ENCODE measurements at places on chromosomes 5 and 9. TPM values are rescaled to one million over a fixed set of nuclear protein-coding genes. Genes with fewer than 3 reads are reported as not detected.
A peak's percentile ranks its signal among the peaks of the same experiment; 100 is the strongest.

GRCh38 chr9:652914-653313 lies 188.6 kb upstream of the DMRT1 start:
- H3K4me1 ChIP-seq, result peaks cover 24% of the 10 kb centered on the region
- DNase-seq, result no peak
- H3K4me3 ChIP-seq, result no peak overlapping the region
- no peaks in the 10 kb centered on the region for H3K36me3 ChIP-seq
- H3K27me3 ChIP-seq, result no peaks in the 10 kb centered on the region

DNA sequence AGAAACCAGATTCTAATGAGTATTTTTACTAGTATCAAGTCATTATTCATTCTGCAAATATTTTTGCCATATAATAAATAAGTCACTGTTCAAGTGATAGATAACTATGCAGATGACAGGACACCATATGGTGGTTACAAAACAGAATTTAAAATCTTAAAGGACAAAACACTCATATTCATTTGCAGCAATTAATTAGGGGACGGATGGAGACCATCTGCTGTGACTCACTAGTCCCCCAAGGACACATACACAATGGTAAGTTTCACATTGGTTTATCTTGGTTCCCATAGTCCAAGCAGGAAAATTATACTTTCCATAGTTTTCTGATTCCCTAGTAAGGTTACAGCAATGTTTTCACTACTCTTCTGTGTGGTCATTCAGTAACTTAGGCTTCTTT lies 28.4 kb upstream of the SPATA31C2 start:
- no peak for DNase-seq
- H3K4me3 ChIP-seq, result no peak overlapping the region
- peaks cover 15% of the 10 kb centered on the region for H3K27me3 ChIP-seq
- H3K36me3 ChIP-seq, result no peaks in the 10 kb centered on the region

- no peak overlapping the region for H3K27ac ChIP-seq
- H3K27me3 ChIP-seq, result no peaks in the 10 kb centered on the region
- no peak overlapping the region for H3K4me3 ChIP-seq
- H3K4me1 ChIP-seq, result no peaks in the 10 kb centered on the region
- no peaks in the 10 kb centered on the region for H3K36me3 ChIP-seq
Measured at GRCh38 chr5:93279296-93279963, 301.6 kb downstream of the NR2F1-AS1 start.

DNA sequence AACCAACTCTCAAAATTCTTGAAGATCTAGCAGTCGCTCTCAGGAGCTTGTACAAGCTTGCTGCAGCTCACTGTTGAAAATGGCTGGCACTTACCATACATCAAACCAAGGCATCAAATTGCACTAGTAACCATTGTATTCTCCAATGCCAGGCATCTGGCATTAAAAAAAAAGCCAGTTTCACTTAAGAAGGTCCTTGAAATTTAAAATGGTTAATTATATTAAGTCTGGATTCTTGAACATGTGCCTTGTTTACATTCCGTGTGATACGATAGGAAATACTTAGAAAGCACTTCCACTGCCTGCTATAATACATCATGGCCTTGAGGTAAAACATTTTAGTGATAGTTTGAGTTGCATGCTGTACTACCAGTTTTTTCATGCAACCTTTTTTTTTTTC lies 300.7 kb downstream of the KDM4C start:
- peaks cover 3% of the 10 kb centered on the region for H3K36me3 ChIP-seq
- DNase-seq, result no peak
- no peak overlapping the region for H3K4me3 ChIP-seq
- no peak overlapping the region for H3K27ac ChIP-seq
- no peaks in the 10 kb centered on the region for H3K27me3 ChIP-seq

GRCh38 chr5:67732921-67733320 lies 482.6 kb upstream of the PIK3R1 start:
- no peak for DNase-seq
- no peaks in the 10 kb centered on the region for H3K4me1 ChIP-seq

DNA sequence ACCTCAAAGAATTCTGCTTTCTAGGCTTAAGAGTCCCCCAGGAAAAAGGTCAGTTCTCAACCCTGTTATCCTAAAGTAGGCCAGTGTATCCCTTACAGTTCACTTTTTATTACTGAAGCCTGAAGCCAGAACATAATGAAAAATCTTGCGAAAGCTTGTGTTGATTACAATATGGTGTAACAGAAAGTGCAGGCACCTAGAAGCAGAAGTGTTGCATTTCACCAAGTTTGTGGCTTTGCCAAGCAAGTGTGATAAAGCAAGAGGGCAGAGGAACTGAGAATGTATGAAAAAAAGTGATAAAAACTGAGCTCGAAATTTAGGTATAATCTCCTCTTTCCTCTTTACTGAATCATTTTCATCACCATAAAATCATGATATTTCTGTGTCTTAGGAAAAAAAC lies 26.2 kb downstream of the AGTPBP1 start:
- no peak overlapping the region for H3K27ac ChIP-seq
- H3K4me3 ChIP-seq, result no peak overlapping the region
- no peaks in the 10 kb centered on the region for H3K27me3 ChIP-seq
- DNase-seq, result no peak
- peaks cover 10% of the 10 kb centered on the region for H3K36me3 ChIP-seq

DNA sequence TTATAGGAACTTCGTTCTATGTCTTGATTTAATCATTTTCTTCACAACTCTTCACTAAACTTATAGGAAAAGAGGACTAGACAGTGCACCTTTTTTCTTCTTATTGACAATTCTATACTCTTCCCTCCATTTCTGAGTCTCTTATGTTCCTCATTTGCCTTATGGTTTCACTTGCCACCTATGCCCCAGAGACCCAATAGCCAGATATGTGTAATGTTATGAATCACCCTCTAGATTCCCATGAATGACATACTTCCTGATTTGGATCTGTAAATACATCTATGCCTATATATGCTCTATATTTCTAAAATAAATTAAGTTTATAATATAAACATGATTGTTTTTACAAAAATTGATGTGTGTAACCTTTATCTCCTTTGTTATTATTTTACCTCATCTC lies 514.1 kb upstream of the MEF2C start:
- H3K4me1 ChIP-seq, result no peaks in the 10 kb centered on the region
- no peak for DNase-seq
- H3K4me3 ChIP-seq, result no peak overlapping the region
- no peaks in the 10 kb centered on the region for H3K36me3 ChIP-seq

GRCh38 chr9:127878001-127878651 lies 651 bp upstream of the AK1 start:
- DNase-seq, result no peak
- H3K36me3 ChIP-seq, result peaks cover 2% of the 10 kb centered on the region
- peaks cover 5% of the 10 kb centered on the region for H3K4me1 ChIP-seq
- H3K27ac ChIP-seq, result no peak overlapping the region
- no peak overlapping the region for H3K4me3 ChIP-seq
- no peaks in the 10 kb centered on the region for H3K27me3 ChIP-seq

DNA sequence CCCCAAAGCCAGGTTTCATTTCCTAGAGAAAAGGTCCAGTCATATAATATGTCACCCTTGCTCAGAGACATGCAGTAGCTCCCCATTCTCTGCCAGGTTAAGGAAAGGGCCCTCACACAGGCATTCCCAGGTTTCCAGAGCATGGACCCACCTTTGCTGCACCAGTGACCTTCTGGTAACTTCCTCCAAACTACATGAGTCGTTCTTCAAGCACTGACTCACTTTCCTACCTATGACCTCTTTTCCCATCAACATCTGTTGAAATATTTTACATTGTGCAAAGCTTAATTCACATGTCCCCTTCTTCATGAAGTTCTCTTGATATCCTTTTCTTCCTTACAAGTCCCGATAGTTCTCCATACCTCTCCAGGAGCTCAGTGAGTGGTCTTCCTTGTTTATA lies 25.9 kb downstream of the SH3TC2 start:
- H3K36me3 ChIP-seq, result no peaks in the 10 kb centered on the region
- no peak overlapping the region for H3K4me3 ChIP-seq
- H3K4me1 ChIP-seq, result peaks cover 30% of the 10 kb centered on the region
- DNase-seq, result no peak
- H3K27ac ChIP-seq, result no peak overlapping the region
- H3K27me3 ChIP-seq, result no peaks in the 10 kb centered on the region

- no peak overlapping the region for H3K4me3 ChIP-seq
- H3K27ac ChIP-seq, result no peak overlapping the region
- peaks cover 8% of the 10 kb centered on the region for H3K27me3 ChIP-seq
- H3K4me1 ChIP-seq, result no peaks in the 10 kb centered on the region
- H3K36me3 ChIP-seq, result no peaks in the 10 kb centered on the region
Measured at GRCh38 chr5:71734141-71734540, 15.1 kb downstream of the CARTPT start.

- H3K4me3 ChIP-seq, result no peak overlapping the region
- H3K27ac ChIP-seq, result peak overlapping the region; percentile 2
- peaks cover 60% of the 10 kb centered on the region for H3K27me3 ChIP-seq
Measured at GRCh38 chr5:175795959-175796358, 75.4 kb upstream of the CPLX2 start.

- no peak overlapping the region for H3K27ac ChIP-seq
- H3K4me1 ChIP-seq, result peaks cover 14% of the 10 kb centered on the region
- no peak for DNase-seq
- no peak overlapping the region for H3K4me3 ChIP-seq
- no peaks in the 10 kb centered on the region for H3K36me3 ChIP-seq
Measured at GRCh38 chr9:38278931-38279679, 113.4 kb upstream of the ALDH1B1 start.

GRCh38 chr5:21581508-21581907 lies 1271.6 kb downstream of the CDH12 start:
- no peaks in the 10 kb centered on the region for H3K27me3 ChIP-seq
- H3K36me3 ChIP-seq, result peaks cover 14% of the 10 kb centered on the region
- H3K27ac ChIP-seq, result no peak overlapping the region
- H3K4me1 ChIP-seq, result no peaks in the 10 kb centered on the region
- H3K4me3 ChIP-seq, result no peak overlapping the region

GRCh38 chr5:90709323-90710155 lies 150.9 kb downstream of the ADGRV1 start:
- no peak overlapping the region for H3K4me3 ChIP-seq
- no peaks in the 10 kb centered on the region for H3K36me3 ChIP-seq
- DNase-seq, result peak; percentile 10

- no peaks in the 10 kb centered on the region for H3K4me1 ChIP-seq
- no peak for DNase-seq
Measured at GRCh38 chr9:94528886-94529285, 26.0 kb upstream of the PCAT7 start.

- no peaks in the 10 kb centered on the region for H3K36me3 ChIP-seq
- H3K4me3 ChIP-seq, result no peak overlapping the region
- H3K4me1 ChIP-seq, result no peaks in the 10 kb centered on the region
Measured at GRCh38 chr5:83767409-83767992, 46.8 kb upstream of the HAPLN1 start.

The SLC6A19 gene
- total RNA-seq, result not detected

The SPINK13 gene
- total RNA-seq, result not detected

The NDFIP1 gene
- total RNA-seq, result 76.4 TPM

The TRAF1 gene
- total RNA-seq, result 124 TPM

The GPR151 gene
- not detected for total RNA-seq
